Myocyte (in vitro differentiated cells): ENCODE measurements at places on chromosomes 6 and 20.

DNA sequence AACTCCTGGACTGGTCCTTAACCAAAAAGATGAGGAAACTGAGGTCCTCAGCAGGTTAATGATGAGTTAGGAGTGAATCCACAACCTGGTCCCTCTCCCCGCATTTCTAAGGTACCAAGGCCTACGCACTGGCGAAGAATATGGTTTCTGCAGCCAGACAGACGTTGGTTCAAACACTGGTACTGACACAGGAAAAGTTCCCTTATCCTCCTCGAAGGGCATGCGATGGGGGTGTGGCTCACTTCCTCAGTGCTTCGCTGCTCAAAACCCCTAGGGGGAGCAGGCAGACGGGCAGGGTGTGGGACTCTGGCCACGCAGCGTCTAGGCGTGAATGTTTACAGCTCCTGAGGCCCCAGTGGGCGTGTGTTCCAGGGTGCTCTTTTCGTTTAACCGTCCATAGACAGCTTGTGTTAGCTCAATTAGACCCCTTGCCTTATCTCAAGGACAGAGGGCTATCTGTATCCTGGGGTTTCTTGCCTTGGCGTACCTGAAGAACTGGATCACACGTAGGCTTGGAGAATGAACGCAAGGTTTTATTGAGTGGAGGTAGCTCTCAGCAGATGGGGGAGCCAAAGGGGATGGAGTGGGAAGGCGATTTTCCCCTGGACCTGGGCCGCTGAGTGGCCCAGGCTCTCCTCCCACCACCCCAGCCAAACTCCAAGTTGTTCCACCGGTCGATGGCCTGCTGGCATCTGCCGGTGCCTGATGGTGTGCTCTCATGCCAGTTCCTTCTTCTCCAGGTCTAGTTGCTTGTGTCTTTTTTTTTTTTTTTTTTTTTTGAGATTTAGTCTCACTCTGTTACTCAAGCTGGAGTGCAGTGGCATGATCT is 31.8 kb upstream of the PTPN1 start:
- peak; percentile 47 for DNase-seq

GRCh38 chr6:158066136-158066781 is 84.6 kb downstream of the SYNJ2 start:
- no peak for DNase-seq

GRCh38 chr6:48048451-48049146 is 62.4 kb downstream of the PTCHD4 start:
- peak; percentile 33 for DNase-seq

GRCh38 chr6:19719691-19720128 is 117.5 kb upstream of the ID4 start:
- peak; percentile 24 for DNase-seq

- DNase-seq, result no peak
Measured at GRCh38 chr20:48270885-48271284, 485.6 kb upstream of the SULF2 start.

DNA sequence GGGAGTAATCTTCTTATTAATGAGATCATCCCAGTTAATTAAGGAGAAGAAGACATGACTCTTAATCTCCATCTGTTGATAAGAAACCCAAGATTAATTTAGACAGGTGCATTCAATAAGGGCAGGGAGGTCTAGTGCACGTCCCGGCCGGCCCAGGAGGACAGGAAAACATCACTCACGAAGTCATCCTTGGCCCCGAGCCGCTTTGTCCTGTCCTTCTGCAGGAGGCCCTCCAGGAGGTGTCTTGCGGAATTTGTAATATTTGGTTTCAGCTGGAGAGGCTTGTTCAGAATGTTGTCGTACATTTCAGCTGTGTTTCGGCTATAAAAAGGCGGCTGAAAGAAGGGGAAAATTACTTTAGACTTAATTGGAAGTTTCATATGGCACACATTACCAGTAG is 118.4 kb upstream of the SLC2A12 start:
- DNase-seq, result no peak
